ENCODE measurements at places on chromosomes 2 and 18.

DNA sequence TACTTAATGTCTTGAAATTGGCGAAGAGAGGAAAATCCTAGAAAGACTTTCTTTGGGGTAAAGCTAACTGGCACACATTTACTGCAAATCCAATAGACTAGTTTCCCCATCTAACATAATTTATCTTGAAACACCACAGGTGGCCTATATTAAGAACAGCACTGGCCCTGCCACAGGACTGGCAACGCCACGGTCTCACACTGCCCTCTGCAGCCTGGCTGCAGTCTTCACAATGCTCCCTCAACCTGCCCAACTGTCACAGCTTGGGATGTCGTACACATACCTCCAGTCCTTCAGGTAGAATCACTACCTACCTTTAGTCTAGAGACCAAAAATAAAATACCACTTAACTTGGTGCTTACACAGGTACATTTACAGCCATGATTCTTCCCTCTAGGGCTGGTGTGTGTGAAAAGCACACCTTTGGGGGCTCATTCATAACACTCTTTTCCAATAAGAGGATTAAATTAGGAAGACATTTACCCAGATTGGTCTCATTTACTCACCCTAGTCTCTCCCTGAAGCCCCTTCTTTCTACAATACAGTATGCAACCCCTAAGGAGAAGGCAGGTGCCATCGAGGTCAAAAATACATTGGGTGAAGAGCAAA, 222.2 kb downstream of the C1D start:
- peak; percentile 48 for DNase-seq

GRCh38 chr2:202269585-202269984, 4.0 kb downstream of the NOP58 start:
- no peak for DNase-seq

- no peak for DNase-seq
Measured at GRCh38 chr2:161078211-161078539, 82.1 kb upstream of the TANK start.

DNA sequence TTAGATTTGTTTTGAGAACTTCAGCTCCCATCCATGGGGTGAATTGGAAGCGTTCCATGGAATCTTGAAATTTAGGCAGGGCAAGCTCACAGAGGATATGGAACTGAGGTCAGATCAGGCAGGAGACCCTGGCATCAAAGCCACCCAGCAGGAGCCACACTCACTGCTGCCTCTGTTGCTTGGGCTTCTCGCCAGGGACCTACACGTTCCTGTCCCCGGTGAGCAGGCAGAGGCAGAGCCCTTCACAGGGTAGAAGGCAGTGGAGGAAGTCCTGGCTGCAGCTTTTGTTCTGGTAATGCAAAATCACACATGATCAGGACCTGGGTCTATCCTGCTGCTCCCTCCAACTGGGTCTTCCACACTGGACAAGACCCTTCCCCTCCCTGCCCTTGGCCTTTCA, 42.1 kb downstream of the CAPN13 start:
- no peak for DNase-seq

- DNase-seq, result peak; percentile 52
Measured at GRCh38 chr18:36786686-36787085, 42.1 kb downstream of the TPGS2 start.

- DNase-seq, result no peak
Measured at GRCh38 chr2:165790466-165790865, 3.6 kb downstream of the GALNT3 start.

GRCh38 chr2:144950899-144951560, 431.1 kb upstream of the ZEB2 start:
- peak; percentile 81 for DNase-seq

GRCh38 chr2:71704131-71704561, 250.8 kb downstream of the DYSF start:
- no peak for DNase-seq

- no peak for DNase-seq
Measured at GRCh38 chr18:6633310-6633709, 96.2 kb upstream of the ARHGAP28 start.

DNA sequence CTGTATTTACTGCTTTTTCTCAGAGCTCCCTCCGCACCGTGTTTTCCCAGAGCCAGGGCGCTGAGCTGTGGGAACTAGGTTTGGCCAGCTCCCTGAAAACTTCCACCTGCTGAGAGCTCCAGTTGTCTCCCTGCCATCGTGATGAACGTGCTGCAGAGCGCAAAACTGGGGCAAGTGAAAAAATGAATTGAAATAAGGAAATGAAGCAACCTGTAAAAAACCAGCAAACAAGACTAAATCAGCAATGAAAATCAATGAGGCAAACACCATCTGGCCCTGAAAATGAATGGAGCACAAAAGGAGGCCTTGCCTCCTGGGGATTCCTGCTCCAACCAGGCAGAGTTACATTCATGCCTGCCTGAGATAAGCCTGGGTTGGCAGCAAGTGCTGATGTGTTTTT, 129.9 kb downstream of the MARCHF4 start:
- DNase-seq, result no peak

- DNase-seq, result peak; percentile 44
Measured at GRCh38 chr2:181374781-181375675, 82.2 kb upstream of the ITGA4 start.

DNA sequence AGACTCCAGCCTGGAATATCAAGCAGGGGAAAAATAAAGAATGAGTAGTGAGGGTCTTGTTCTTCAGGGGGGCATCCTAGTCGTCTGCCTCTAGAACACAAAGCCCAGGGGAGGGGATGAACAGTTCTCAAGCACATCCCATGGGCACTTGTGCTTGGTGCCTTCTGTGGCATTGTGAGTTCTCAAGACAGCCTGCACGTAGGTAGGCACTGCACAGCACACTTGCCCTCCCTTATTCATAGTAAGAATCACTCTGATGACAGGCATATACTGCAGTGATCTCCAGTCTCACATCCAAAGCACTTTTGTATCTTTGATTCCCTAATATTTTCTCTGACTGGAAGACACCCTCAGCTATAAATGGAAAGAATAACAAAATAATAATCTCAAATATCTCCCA, 104.7 kb upstream of the CNGA3 start:
- DNase-seq, result no peak

GRCh38 chr2:184598316-184599053, at the start of gene ZNF804A:
TSS of gene ZNF804A (plus strand) at chr2:184598529. CDS start at chr2:184598960, 431 bp downstream.
- no peak for DNase-seq

GRCh38 chr2:3500326-3500899, 18.9 kb downstream of the ADI1 start:
- DNase-seq, result no peak

DNA sequence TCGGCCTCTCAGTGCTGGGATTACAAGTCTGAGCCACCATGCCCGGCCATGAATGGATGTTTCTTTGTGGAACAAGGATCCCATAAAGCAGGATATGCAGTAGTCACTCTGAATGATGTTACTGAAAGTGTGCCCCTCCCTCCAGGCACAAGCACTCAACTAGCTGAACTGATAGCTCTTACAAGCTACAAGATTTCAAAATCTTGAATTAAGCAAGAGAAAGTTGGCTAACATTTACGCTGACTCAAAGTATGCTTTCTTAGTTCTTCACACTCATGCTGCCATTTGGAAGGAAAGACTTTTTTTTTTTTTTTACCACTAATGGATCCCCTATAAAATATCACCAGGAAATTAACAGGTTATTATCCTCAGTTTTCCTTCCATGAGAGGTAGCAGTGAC, 549.0 kb upstream of the PKDCC start:
- DNase-seq, result no peak

GRCh38 chr2:233928594-233929351, 11.6 kb downstream of the TRPM8 start:
- DNase-seq, result no peak

DNA sequence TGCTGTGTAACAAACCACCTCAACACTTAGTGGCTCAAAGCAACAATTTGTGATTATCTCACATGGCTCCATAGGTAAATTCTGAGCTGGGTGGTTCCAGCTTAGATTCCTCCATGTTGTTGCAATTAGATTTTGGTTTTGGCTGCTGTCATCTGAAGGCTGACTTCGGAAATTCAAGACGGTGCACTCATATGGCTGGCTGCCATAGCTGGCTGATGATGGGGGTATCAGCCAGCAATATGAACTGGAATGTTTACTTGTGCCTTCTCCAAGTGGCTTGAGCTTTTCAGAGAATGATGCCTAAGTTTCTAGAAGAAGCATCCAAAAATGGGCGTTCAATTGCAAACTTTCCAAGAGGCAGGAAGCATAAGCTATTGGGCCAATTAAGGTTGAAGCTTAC, 213.1 kb downstream of the GCA start:
- DNase-seq, result no peak

DNA sequence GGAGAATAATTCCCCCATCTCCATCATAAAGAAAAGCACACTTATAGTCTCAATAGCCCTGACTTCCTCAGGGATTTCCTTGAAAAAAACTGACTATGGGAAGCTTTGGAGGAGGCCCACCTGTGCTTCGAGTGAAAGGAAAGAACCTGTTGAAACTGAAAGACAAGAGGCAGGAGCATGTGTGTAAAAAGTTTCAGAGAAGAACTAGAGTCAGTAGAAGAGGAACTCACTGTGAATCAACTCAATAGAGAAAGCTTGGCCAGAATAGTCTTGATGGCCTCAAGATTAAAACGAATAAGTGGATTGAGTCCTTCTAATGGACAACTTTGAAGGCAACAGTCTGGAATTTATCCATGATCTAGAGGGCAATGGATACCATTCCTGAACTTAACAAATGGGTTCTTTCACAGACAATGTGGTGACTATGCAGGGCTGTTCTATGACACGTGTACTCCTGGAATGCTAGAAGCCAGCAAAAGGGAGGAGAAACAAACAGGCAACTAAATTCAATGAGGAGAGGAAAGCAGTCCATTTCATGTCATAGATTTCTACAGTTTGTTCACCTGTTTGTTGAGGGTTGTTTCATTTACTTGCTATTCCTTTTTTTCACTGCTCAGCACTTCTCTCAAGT, 442.3 kb downstream of the GRB14 start:
- no peak for DNase-seq

DNA sequence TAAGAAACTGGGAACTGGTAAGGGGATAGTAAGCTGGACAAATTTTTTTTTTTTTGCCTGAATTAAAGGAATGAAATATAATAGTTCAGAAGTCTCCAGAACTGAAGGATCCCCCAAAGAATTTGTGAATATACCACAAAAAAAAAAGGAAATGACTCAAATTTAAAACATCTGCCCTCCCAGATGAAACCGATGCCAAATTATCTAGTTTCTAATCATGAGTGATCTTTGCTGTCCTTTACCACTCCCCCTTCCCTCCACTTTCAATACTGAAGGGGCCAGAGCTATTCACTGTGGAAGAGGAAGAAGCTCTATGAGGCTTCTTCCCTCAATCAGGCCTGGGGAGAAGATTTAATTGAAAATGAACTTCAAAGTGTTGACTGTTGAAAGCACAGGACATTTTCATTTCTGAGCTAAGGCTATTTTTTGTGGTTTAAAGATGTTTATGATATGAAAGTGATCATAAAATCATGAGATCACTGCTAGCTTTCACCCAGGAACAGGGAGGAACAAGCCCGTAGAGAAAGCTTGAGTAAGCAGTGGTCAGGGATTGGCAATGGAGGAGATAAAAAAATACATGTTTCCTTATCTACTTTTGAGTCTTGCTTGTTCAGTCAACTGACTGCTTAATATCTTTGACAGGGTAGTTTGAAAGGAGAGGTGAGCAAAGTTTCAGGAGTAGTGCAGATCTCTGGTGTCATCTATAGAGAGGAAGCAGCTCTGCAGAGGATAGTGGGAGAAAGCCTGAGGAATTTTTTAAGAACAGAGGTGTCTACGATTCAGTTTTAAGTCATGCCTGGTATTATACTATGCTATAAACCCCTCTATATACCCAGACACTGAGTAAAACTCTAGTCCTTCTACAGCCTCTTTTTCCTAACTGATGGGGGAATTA, 409.5 kb upstream of the FIGN start:
- DNase-seq, result no peak

DNA sequence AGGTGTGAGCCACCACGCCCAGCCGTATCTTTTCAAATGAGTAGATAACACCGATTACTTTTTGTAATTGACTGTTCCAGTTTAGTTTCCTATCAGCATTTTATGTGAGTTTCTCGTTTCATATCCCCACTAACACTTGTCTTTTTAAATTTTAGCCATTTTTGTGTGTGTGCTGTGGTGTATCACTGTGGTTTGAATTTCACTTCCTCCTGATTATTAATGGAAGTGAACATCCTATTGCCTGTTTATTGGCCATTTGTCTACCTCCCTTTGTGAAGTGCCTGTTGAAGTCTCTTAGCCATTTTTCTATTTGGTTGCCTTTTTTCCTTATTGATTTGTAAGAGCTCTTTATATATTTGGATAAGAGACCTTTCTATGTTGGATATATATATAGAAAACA, 91.7 kb upstream of the STON1 start:
- no peak for DNase-seq

DNA sequence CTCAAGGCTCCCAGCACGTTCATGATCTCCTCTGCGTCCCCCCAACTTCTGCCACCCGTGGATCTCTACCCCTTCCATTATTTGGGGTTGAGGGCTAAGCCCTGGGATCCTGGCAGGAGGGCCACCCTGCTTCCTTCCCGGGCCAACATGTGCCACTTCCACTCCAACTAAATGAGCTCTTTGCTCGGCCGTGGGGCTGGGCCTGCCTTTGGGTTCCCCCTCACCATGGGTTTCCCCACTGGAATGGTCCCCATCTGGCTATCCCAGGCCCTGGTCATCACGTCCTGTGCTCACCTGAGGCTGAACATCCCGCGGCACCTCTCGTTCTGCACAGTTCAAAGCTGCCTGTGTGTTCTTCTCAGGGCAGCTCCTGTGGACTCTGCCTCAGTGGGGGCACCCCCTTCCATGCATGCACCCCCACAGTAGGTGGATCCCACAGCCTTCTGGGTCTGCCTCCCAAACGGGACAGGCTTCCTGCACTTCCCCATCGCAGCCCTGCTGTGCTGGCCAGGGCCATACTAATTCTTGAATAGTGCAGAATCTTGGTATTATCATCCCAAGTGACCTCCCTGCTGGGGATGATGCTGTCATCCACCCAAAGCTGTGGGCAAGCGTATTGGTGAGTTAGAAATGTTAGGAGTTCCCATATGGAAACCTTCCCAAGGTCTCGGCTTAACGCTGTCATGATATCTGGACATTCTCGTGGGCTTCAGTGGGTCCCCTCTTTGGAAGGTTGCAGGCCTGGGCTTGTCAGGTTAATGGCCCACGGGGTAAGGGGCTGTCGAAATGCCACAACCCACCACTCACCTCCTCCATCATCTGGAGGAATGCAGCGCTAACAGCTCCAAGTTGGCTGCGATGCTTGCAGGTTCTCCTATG, 150.5 kb upstream of the TWIST2 start:
- no peak for DNase-seq

All from AG09309 (cell line).